ENCODE measurements at places on chromosomes 1 and 21.

GRCh38 chr21:27715131-27715530 lies 748.2 kb upstream of the ADAMTS5 start:
- peak; percentile 71 for DNase-seq

- no peak for DNase-seq
These were observed 5.3 kb upstream of the PRPF38B start for GRCh38 chr1:108686614-108687313.

DNA sequence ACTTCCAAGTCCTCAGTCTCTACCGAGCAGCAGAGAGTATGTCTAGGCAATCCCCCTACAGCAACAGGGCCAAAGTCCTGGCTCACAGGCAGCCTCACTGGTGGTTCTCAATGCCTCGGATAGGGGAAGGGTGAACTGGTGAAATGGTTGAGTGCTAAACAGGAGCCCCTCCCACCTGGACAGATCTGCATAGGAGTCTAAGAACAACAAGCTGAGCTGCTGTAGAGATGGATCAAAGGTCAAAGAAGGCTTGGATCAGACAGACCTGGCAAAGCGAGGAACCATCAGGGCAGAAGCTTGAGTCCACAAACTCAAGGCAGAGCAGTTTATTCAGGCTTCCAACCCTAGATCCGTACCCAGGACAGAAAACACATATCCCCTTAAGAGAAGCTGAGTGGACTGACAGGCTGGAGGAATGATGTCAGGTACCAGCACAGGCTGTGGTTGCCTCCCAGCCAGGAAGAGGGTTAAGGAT lies 31.8 kb downstream of the RABIF start:
- no peak for DNase-seq

DNA sequence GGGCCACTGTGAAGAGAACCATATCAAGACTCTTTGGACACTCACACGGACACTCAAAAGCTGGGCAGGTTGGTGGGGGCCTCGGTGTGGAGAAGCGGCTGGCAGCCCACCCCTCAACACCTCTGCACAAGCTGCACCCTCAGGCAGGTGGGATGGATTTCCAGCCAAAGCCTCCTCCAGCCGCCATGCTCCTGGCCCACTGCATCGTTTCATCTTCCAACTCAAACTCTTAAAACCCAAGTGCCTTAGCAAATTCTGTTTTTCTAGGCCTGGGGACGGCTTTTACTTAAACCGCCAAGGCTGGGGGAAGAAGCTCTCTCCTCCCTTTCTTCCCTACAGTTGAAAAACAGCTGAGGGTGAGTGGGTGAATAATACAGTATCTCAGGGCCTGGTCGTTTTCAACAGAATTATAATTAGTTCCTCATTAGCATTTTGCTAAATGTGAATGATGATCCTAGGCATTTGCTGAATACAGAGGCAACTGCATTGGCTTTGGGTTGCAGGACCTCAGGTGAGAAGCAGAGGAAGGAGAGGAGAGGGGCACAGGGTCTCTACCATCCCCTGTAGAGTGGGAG lies 36.3 kb upstream of the TDRD10 start:
- DNase-seq, result no peak

DNA sequence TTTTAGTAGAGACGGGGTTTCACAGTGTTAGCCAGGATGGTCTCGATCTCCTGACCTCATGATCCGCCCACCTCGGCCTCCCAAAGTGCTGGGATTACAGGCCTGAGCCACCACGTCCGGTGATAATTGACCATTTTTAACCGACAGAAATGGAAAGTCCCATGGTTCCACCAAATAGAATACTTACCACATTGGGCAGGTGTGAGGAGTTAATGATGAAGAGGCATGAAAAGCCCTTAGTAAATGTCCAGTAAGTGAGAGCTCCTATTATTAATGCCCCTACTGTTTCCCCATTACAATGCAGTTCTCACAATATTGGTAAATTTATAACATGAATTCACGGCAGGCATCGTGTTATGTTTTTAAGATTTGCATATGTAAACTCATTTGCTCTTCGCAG lies 8.1 kb upstream of the GCLM start:
- no peak for DNase-seq

- no peak for DNase-seq
These were observed 405.6 kb upstream of the ZP4 start for GRCh38 chr1:238296371-238296770.

GRCh38 chr1:223444411-223444810 lies 51.2 kb downstream of the CCDC185 start:
- DNase-seq, result no peak

DNA sequence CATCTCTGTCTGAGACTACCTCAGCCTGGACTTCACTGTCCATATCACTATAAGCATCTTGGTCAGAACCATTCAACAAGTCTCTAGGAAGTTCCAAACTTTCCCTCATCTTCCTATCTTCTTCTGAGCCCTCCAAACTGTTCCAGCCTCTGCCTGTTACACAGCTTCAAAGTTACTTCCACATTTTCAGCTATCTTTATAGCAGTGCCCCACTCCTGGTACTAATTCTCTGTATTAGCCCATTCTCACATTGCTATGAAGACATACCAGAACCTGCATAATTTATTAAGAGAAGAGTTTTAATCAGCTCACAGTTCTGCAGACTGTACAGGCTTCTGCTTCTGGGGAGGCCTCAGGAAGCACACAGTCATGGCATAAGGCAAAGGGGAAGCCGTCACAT lies 15.7 kb upstream of the DPH5 start:
- no peak for DNase-seq

DNA sequence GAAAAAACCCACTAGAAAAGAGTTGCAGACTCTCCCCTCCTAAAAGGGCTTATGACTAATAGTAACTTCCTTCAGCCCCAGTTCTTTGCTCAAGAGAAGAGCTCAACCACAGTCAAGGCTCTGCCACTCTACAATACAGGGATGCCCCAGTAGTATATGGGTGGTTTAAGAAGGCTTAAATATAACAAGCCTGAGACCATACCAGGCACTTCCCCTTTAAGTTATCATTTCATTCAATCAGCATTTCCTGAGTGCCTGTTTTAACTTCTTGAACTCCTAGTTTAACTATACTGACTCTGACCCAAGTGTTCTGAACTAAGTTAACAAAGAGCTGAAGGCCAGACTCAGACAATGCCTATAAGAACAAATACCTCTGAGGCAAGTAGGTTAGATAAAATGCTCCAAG lies 19.8 kb downstream of the PRPF38A start:
- no peak for DNase-seq

DNA sequence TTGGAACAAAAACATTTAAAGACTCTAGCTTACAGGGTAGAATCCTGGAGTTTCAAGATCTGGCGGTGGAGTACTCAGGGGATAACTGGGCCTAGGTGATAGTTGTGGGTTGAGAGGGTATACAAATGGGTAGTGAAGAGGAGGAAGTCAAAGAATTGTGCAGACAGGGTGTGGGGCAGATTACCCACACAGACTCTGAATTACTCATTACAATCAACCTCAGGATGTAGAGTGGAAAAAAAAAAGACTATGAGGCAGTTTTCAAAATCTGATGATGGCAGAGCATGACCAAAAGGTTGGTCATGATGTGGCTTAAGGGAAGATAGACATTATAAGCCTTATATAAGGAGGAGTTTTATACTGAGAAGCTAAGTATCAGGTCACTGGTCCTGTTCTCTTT lies 44.1 kb upstream of the GLIS1 start:
- DNase-seq, result no peak

- no peak for DNase-seq
These were observed 626 bp upstream of the HLCS start for GRCh38 chr21:36966821-36967768.

DNA sequence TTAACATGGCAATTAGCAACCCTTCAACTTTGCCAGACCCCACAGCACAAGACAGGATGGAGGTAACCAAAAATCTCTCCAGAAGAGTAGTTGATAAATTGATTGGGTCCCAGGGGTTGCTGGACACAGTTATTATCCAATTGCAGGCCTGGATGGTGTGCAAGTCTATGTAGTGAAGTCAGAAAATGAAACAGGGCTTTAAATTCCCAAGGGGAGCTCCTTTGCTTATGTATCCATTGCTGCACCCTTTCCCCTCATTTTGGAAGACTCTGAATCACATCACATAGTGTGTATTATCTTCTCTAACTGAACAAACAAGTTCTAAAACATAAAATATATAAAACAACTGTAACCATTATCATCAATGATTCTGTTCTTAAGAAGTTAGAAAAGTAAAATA lies 550.2 kb downstream of the LMO4 start:
- no peak for DNase-seq

GRCh38 chr1:41387667-41388091 lies 26.4 kb downstream of the FOXO6 start:
- peak; percentile 55 for DNase-seq

DNA sequence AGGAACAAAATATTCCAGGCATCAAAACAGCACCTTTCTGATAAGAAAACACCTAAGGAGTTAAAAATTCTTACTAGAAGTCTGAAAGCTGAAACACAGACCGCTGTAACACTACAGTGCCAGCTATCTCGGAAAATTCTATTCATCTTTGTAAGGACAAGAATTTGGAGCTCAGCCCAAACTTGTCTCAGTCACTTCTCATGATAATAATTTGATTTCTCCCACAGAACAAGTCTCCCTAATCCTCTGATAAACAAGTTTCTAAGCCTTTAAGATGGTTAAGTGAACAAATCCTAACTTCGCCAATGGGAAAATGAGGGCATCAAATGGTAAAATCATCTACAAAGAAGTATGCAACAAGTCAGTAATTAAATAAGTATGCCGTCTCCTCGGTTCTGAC lies 59.9 kb downstream of the SIPA1L2 start:
- DNase-seq, result no peak

- no peak for DNase-seq
These were observed 12.2 kb downstream of the KIAA0319L start for GRCh38 chr1:35544976-35545375.

- DNase-seq, result no peak
These were observed 204.7 kb downstream of the BARHL2 start for GRCh38 chr1:90512441-90512840.

DNA sequence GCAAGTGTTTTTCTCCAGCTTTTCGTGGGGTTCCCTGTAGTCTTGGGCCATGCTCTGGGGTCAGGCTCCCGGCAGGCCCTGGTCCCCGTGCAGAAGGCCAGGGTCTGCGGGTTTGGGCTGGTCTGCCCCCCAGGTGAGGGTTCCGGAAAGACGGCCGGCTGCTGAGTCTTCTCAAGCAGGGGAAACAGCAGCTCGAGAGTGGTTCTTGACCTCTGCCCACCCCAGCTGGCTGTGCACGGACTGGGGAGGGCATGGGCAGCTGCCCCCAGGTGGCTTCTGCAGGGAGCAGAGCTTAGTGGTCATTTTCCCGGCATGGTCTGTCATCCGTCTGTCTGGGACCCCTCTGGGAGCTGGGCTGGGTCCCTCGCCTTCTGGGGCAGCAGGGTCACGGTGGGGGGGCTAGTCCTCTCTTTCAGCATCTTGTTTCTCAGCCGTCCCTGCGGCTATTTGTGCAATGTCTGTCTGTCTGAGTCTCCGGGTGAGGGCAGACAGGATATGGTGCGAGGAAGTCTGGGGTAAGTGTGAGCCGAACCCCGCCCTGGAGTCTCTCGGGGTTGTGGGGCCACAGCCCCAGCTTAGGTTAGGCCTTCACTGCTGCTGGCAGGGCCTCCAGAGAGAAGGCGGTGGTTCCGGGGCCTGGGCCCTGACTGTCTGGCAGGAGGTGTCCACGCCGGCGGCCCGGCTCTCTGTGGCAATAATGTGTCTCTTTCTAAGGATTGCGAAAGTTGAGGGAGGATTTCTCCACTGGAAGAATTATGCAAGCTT lies 6.1 kb downstream of the SKI start:
- DNase-seq, result no peak

- no peak for DNase-seq
These were observed 75.9 kb upstream of the GREM2 start for GRCh38 chr1:240687820-240688219.

DNA sequence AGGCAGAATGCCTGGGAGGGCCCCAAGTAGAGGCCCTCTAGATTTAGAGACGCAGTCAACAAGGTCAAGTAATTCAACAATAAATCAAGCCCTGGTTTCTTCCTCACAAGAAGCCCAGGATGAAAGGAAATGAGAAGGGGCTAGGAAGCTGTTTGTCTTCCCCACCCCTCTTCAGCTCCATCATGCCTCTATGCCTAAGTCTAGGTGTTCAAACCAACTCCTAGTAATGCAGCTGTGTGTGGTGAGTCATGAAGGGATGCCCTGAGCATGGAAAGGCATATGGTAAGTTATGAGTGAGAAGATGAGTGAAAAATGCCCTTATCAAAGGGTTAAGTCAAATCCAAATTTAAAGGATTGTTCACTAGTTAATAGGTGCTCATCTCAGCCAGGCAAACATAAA lies 339.5 kb downstream of the KCNH1 start:
- DNase-seq, result no peak

DNA sequence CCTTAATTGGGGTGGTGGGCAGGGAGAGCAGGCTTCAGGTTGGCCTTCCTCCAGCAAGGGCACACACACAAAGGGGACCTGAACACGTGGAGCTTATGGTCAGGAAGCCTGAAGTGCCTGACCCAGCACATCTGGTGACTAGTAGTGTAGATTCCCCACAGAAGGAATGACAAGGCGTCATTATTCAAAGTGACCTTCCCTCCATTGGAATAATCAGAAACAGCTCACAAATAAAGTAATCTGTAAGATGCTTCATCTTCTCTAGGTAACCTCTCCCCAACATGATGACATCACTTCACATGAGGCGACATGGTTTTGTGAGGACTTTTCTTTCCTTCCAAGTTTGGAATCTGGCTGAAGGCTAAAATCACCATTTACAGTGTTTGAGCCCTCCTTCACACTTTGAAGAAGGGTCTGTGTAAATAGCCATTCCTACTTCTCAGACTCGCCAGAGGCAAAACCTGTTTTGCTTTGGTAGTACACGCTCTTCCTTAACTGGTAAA lies 32.8 kb upstream of the ERG start:
- DNase-seq, result no peak

DNA sequence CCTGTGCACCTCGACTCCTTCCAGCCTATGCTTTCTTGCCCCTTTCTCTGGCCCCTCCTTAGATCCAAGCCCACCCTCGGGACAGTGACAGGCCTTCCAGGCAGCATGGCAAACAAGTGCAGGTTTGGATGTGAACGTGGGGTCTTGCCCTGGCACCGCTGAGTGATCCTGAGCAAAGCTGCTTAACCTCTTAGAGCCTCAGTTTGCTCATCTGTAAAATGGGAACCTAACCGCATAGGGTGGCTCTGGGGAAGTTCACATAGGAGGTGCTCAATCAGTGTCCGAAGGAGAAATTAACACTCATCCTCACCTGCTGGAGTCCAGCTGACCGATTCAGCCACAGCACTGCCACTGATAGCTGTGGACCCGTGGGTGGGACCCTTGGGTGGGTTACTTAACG lies 7.2 kb downstream of the MFAP2 start:
- no peak for DNase-seq
